ENCODE measurements at places on chromosomes 2 and 18.

DNA sequence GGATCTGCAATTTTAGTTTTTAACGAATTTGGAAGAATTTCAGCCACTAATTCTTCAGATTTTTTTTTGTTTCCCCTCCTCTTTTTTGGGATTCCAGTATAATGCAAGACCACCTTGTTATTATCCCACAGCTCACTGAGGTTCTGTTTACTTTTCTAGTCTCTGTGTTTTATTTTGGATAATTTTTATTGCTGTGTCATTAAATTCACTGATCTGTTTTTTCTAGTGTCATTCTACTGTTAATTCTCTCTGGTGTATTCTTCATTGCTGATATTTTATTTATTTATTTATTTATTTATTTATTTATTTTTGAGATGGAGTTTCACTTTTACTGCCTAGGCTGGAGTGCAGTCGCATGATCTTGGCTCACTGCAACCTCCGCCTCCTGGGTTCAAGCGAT is 32.2 kb downstream of the UBR3 start:
- no peak for DNase-seq

DNA sequence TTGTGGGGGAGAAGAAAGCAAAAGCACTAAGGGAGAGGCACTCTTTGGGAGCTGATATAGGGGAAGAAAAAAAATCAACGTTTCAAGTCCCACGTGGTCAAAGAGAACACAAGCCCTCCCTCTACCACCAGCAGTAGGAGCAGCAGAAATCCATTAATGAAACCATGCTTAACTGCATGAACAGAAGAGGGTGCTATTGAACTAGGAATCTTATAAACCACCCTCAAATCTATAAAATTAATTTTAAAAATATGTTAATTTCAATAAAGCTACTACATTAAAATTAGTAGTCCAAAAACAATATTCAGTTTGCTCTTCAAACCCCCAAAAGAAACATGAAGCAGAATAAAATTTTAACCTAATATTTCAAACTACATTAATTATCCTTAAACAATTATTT is 147.8 kb downstream of the TMEM18 start:
- DNase-seq, result no peak

DNA sequence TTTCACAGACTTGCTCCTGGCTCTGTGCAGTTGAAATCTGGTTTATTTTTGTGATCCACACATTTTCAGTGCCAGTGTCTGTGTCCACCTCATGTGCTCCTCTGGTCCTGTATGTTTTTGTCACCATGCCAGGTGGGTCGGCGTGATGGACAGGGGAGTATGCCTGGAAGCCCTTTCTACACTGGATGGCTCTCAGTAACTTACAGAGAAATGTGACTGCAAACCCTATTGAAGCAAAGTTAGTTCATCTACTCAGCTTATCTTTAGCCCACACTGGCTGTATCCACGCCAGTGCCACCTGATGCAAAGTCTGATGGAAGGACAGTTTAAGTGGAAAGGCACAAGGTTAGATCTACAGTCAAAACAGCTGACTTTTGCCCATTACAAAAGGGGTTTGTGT is 4.3 kb downstream of the IMPA2 start:
- DNase-seq, result no peak

- no peak for DNase-seq
Observed at GRCh38 chr2:33929467-33929866, 330.4 kb upstream of the FAM98A start.

DNA sequence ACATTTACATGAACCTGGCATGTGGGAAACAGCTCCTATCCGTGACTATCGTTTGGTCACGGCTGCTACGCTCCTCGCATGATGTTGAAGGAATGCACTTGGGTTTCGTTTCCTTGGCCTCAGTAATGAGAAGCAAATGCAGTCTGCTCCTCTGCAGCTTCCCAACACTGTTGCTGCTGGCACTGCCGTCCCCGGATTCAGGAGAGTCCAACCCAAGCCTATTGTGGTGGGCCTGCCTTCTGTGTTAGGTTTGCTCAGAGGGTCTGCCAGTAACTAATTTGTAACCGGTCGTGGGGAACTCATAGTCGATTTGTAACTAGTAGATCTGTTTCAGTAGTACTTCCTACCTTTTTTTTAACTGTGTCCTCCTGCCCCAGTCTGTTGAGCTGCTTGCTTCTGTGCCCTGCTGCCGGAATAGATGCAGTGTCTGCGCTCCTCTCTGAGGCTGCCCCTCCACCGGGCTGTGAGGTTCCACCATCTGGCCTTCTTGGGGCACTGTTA is 58.4 kb downstream of the WDSUB1 start:
- no peak for DNase-seq

DNA sequence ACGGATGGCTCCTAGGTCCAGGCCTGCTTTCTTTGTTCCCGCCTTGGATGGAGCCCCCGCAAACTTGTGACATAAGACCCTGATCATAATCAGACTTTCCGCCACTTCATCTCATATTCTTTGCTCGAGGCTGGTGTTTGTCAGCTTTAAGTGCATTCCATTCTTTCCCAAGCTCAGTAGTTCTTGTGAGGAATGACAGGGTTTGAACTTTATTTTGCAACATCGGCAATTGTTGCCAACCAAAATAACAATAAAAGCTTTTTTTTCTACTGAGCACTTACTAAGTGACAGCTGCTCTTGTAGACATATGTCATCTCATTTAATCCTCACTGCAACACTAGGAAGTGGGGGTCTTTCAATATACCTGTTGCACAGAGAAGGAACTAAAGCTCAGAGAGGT is 178.8 kb upstream of the ST6GAL2 start:
- DNase-seq, result no peak

DNA sequence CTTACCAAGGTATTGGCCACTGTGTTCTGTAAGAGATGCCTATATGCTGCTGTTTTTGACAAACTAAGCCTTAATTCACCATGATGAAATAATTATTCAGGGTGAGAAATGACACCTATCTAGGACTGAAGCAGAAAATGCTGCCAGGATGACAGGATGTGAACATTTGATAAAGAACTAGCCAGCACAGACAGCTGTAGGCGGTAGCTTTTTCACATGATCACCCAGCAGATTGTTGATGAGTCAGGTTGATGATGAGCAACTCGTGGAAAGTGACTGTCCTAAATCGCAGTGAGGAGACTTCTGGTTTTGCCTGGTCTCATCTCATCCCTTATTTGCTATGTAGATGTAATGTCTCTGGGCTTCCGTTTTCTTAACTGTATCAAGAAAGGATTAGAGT is 144.1 kb downstream of the PRPF40A start:
- DNase-seq, result no peak

DNA sequence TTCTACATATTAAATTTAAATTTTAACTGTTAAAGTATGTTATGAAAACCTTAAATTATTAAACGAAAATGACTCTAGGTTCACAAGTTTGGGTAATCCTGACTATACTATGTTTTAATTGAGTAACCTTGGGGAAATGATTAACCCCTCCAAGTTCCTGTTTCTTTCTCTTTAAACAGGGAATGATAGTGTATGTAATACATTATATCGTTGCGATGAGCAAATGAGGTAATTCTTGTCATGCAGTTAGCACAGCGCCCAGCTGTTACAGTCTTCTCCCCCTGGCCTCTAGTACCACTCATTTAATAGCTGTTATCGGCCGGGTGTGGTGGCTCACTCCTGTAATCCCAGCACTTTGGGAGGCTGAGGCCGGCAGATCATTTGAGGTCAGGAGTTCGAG is 80.4 kb downstream of the MTA3 start:
- DNase-seq, result no peak

GRCh38 chr2:231222318-231223000 is 24.0 kb downstream of the ARMC9 start:
- DNase-seq, result no peak

GRCh38 chr2:162090109-162090508 is 16.1 kb upstream of the DPP4 start:
- no peak for DNase-seq

DNA sequence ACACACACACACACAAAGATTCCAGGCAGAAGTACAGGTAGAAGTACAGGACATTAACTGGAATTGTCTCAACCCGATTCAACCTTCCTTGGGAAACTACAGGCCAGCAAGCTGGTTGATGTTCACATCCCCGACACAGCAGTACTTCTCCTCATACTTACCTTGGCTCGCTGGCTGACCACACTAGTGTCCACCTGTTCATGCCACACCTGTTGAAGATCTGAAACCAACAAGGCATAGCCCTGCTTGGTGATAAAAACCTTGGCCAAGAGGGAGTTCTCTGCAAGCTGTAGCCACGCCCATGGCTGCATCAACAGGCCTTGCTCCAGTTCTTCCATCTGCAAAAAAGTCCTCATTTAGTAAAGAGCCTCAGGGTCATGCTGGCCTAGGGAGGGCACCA is 2.6 kb downstream of the NHEJ1 start:
- DNase-seq, result no peak

Measured in T-helper 17 cell (primary cell).